Activated CD4-positive, CD25-positive, alpha-beta regulatory T cell treated with anti-CD3 and anti-CD28 coated beads, Interleukin-2, amount 50 U/mL, for 72 hours (primary cell): ENCODE measurements at places on chromosomes 13 and 19.

GRCh38 chr19:14411161-14411937 lies 7.8 kb downstream of the DDX39A start:
- no peak for DNase-seq

DNA sequence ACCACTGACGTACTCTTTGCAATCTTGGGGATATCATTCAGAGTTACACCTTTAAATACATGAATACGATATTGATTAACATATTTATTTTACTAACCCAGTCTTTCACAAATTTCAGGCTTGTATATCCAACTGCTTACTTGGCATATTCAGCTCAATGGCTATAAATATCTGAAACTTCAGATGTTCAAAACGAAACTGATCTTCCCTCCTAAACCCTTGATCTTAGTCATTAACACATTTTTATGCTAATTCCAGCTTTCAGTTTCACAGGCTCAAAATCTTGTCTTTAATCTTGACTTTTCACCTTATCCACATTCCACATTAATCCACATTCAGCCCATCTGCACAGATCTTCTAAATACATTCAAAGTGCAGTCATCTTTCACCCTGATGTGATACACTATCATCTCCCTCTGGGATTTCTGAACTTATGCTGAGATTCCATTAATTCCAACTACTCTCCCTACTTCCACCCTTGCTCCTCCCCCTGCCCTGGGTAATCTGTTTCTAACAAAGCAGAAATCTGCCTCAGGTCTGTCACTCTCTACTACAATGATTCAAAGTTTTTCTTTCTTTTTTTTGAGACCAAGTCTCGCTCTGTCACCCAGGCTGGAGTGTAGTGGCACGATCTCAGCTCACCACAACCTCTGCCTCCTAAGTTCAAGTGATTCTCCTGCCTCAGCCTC lies 387.2 kb downstream of the GPC5 start:
- DNase-seq, result no peak

GRCh38 chr19:35294328-35294727 lies 2.4 kb downstream of the MAG start:
- DNase-seq, result no peak

- DNase-seq, result no peak
Observed at GRCh38 chr13:111232191-111232590, 88.3 kb upstream of the TEX29 start.

- no peak for DNase-seq
Observed at GRCh38 chr13:51838240-51838846, 6.6 kb downstream of the TMEM272 start.

DNA sequence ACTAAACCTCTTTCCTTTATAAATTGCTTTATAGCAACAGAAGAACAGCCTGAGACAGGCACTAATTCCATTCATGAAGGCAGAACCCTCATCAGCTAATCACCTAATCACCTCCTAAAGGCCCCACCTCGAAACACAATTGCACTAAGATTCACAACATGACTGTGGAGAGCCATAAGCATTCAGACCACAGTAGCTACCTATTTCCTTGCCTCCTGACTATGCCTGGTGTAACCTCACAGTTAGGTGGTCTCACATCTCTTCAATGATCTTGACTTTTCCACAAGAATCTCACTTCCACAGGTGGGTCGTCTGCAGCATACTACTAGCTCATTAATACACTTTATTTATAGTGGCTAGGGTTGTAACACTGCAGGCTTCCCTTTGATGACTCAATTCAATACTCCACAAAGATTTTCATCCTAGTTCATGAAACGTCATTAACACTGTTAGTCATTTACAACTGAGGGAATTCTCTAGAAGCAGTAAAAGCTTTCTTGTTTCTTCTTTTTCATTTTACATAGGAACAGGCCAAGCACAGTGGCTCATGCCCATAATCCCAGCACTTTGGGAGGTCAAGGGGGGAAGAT lies 27.1 kb downstream of the STK24 start:
- DNase-seq, result no peak

DNA sequence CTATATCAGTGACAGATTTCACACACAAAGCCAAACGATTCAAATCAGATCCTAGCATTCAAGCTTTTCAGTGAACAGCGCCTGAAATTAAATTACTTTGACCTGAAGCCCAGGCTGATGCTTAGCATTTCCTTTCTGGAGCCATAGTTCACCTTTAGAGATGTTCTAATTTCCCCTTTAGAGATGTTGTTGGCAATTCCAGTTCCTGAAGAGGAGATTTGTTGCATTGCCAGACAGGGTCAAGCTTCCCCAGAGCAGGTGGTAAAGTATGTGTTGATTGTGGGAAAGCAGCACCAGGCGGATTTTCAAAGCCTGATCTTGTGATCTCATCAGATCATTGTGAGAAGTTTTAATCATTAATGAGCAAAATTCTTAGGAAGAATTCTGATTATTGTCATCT lies 609.8 kb upstream of the KLF12 start:
- DNase-seq, result no peak

GRCh38 chr13:113317031-113317430 lies 20.0 kb downstream of the LAMP1 start:
- DNase-seq, result no peak

DNA sequence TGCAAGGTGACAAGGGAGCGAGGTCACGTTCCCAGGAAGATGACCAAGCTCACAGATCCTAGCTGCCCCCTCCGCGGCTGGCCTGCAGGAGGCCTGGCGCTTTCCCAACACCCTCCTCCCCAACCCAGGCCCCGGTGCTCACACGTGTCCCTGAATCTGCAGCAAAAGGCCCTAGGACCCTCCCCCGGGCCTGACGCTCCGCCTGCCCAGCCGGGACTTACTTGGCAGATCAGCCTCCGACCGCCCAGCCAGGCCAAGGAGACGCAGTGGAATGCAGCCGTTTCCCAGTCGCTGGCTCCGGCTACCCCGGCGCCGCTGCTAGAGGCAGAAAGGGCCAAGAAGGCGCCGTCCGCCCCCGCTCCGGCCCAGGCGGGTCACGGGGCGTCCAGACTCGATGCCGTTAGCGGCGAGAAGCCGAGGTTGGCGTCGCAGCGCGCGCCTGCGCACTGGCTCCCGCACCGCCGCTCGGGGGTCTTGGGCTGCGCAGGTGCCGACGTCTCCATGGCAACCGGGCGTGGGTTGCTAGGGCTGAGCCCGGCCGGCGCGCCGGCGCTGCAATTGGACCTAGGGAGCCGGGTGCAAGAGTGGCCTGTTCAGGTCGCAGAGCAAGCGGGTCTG lies at the start of gene PNMA8A:
Gene PNMA8A (minus strand): TSS at position 448 of the 618 bp plus-strand sequence. CDS start 528 bp downstream, outside the sequence.
- DNase-seq, result no peak

DNA sequence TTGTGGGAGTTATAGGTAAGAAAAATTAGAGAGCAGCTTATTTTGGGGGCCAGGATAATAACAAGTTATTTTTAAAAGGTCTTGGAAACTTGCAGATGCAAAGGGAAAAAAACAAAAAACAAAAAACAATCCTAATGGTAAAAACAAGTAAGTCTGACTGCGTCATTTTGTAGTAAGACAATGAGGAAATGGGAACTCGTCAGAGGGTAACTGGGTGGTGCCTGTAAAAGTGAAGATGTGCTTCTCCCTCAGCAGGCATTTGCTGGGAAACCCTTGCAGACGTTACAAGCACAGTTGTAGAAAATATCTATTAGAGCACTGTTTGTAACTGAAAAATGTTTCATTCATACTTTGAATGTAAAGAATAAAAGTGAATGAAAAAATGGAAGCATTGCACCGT lies 2.2 kb upstream of the TNFSF13B start:
- no peak for DNase-seq

GRCh38 chr19:30209617-30210600 lies 162.3 kb upstream of the ZNF536 start:
- no peak for DNase-seq

DNA sequence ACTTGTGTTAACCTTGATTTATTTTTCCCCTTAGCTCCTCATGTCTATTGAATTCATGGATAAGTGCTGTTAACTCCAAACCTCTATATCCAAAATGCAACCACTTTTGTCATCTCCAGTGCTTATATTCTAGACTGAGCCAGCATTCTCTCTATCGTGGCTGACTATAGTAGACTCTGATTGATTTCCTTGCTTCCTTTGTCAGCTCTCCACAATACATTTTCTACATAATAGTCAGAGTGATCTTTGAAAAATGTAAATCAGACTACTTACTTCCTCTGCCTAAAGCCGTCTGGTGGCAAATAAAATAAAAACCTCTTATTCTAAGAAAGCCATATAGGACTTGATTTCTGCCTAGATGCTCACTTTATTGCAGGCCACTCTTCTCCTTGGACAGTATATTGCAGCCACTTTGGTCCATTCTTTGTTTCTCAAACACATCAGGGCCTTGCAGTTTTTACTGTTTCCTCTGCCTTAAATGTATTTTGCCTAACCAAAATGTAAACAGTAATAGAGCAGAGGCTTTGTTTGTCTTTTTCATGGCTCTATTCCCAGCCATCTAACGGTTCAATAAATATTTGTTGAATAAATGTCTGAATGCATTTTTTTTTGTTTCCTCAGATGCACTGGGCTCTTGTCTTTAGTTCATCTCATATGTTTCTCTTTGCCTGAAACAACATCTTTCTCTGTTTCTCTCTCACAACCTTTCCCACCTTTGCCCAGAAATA lies 243.6 kb upstream of the CSNK1A1L start:
- DNase-seq, result no peak

DNA sequence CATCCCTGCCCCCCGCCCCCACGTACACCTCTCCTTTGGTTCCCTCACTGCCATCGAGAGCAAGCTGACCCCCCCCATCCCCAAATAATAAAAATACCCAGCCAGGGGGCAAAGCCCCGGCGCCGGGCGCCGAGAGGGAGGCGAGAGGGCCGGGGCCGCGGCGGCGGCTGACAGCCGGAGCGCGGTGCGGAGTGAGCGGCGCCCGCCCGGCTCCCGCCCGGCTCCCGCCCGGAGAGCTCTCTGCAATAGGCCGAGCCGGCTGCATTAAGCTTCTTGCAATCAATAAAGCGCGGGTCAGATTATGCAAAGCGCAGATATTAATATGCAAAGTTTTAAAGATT lies 40.9 kb downstream of the DEDD2 start:
- no peak for DNase-seq

DNA sequence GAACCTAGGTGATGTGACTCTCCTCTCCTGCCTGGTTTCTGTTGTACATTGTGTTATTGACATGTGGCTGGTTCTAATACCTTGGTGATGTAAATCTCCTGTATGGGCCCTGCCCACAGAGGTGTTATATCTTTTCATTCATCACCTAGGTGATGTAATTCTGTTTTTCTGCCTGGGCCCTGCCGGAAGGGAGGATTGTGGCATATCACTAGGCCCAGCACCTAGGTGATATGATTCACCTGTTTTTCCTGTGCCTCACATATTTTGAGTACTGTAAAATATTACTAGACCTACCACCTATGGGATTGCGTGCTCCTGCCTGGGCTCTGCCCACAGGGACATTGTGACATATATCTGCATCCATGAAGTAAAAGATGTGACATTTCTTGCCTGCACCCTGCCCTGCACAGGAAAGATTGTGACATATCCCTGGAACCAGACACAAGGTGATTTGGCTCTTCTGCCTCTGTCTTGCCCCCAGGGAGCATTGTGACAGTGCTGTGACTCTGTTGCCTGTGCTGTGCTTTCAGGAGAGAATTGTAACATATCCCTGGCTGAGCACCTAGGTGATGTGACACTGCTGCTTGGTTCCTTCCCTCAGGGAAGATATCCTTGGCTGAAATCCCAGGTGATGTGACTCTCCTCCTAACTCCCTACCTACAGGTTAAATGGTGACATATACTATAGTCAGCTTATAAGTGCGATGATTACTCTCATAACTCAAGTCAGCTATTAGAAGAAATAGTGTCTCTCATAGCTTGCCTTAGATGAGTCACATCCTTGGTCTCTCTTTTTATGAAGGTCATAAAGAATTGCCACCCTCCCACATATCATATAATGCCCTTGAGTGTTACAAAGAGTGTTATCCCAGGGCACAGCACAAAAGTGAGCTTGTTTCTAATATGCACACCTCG lies 13.3 kb upstream of the ZNF681 start:
- no peak for DNase-seq

- DNase-seq, result no peak
Observed at GRCh38 chr13:63864171-63864902, 2448.7 kb upstream of the PCDH20 start.
